ENCODE measurements at places on chromosomes 2 and 18.

DNA sequence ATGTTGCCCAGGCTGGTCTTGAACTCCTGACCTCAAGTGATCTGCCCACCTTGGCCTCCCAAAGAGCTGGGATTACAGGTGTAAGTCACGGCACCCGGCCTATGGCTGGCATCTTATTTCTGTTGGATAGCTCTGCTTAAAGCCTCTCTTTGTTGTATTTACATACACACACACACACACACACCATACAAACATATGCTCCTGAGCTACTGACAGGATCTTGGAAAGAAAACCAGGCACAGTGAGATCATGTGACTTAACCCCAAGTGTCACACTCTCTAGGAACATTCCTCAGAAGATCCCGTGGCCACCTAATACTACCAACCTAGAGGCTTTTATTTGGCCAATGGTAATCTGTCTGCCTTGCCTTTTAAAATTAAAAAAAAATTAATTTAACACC, 85.1 kb upstream of the HAAO start:
- DNase-seq = no peak

- no peak for DNase-seq
Observed at GRCh38 chr2:118835746-118836410, 11.6 kb downstream of the EN1 start.

- no peak for DNase-seq
Observed at GRCh38 chr2:201128933-201129505, 13.1 kb downstream of the CFLAR start.

GRCh38 chr2:108325756-108326155, 37.1 kb downstream of the SULT1C2 start:
- DNase-seq = no peak

DNA sequence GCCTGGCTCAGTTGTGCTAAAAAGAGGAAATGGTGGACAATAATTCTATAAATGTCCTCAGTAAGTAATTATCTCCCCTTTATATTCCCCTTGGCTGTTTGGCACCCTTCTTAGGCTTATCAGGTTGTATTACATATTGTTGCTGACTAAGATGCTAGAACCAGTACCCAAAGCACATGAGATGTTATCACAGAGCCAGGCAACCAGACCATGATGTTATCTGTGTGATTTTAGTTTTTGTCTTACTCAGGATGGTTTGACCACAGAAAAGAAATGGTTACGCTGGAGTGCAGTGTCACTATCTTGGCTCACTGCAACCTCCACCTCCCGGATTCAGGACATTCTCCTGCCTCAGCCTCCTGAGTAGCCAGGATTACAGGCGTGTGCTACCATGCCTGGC, 15.2 kb downstream of the R3HDM1 start:
- no peak for DNase-seq

DNA sequence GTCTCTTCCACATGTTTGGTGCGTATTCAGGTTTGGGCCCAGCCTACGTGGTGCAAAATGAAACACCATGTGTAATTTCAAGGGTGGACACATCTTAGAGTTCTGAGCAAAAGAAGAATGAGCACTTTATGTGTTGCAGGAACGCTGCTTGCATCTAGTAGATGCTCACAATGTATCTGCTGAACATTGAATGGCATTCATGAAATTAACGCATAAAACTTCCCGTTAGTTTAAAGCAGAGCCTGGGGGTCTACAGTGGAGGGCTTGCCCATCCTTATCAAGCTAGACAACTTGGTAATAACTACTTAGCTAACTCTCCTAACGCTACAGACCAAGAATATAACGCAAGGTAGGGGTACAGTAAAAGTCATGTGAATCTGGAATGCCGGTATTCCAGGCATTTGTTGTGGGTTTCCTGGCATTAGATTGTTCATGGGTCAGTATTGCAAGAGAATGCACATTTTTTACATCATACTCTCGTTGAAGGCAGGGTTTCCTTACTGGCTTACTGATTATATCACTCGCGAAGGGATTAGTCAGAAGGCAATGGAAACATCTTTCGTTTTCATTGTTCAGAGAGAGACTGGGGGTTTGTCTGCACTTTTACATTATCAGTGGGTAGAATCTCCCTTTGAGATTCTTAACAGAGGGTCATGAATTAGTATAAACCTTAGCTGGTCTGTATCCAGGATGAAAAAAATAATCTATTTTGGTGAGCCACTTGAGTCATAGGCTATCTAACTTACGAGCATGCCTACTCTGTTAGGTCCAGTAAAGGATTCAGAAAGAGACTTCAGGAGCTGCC, 229.5 kb upstream of the EPAS1 start:
- DNase-seq = no peak

GRCh38 chr2:63093502-63093901, 42.9 kb downstream of the OTX1 start:
- DNase-seq = no peak

- DNase-seq = peak; percentile 43
Observed at GRCh38 chr2:77270433-77270832, 251.7 kb downstream of the LRRTM4 start.

DNA sequence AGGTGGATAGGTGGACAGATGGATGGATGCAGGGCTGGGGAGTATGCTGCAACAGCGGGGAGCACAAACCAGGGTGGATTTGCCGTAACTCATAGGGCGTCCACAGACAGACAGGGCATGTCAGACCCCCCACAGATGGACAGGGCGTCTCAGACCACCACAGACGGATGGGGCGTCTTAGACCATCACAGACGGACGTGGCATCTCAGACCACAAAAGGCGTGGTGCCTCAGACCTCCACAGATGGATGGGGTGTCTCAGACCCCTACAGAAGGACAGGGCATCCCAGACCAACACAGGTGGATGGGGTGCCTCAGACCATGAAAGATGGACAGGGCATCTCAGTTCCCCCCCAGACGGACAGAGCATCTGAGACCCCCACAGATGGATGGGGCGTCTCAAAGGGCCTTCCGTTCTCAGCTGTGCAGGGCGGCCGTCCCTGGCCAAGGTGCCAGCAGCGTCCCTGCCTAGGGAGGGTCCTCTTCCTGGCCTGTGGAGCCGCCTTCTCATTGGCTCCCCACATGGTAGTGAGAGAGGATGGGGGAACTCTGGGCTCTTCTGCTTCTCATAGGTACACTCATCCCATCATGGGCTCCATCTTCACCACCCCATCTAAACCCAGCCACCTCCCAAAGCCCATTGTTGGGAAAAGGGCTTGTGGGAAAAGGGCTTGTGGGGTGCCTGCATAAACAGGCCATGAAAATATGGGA, 2.1 kb downstream of the ANKMY1 start:
- DNase-seq = no peak

DNA sequence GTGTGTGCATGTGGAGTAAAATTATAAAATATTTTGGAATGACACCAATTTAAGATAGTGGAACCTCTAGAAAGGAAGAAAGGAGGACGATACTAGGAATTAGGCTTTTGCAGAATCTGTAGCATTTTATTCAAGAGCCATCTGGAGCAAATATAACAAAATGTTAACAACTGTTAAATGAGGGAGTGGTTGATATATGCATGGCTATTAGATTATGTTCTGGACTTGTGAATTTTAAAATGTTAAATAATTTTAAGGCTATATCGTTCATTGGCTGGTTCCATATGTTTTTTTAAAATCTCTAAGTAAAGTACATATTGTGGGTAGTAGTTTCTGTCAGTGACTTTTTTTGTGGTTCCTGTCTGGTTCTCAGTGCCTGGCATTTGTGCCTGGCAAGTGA, 123.2 kb downstream of the PKP4 start:
- no peak for DNase-seq

DNA sequence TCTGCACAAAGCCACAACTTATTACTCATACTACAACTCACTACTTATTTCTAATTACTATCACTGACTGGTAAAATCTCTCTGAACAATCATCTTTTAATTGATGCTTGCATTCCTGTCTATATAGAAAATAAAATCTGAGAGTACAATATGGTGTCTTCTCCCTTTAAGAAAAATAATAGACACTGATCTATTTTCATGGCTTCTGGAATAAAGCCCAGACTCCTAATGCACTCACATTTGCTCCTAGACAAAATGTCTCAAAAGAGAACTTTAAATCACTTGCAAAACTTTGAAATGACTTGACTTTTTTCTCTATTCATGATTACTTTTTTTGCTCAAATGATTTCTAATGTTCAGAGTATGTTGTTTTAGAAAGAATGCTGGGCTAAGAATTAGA, 28.7 kb downstream of the ESCO1 start:
- DNase-seq = no peak

DNA sequence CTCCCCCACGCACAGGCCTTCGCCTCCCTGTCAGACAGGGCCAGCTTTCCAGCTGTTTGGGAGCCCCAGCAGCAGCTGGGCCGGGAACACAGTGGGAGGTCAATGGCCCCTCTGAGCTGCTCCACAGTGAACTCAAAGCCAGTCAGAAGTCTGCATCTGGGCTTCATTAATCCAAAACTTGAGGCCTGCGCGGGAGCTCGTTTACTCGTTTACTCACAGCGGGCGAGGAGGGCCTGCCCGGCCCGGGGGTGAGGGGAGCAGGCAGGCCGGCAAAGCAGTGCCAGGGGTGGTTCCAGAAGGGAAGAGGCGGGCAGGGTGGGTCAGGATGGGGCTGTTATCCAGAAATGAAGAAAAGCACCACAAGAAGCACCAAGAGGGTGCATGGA, 36.8 kb upstream of the SEMA4C start:
- no peak for DNase-seq

GRCh38 chr2:88913280-88913679, 221.8 kb downstream of the RPIA start:
- no peak for DNase-seq

GRCh38 chr2:72325592-72326422, 178.1 kb upstream of the CYP26B1 start:
- no peak for DNase-seq

DNA sequence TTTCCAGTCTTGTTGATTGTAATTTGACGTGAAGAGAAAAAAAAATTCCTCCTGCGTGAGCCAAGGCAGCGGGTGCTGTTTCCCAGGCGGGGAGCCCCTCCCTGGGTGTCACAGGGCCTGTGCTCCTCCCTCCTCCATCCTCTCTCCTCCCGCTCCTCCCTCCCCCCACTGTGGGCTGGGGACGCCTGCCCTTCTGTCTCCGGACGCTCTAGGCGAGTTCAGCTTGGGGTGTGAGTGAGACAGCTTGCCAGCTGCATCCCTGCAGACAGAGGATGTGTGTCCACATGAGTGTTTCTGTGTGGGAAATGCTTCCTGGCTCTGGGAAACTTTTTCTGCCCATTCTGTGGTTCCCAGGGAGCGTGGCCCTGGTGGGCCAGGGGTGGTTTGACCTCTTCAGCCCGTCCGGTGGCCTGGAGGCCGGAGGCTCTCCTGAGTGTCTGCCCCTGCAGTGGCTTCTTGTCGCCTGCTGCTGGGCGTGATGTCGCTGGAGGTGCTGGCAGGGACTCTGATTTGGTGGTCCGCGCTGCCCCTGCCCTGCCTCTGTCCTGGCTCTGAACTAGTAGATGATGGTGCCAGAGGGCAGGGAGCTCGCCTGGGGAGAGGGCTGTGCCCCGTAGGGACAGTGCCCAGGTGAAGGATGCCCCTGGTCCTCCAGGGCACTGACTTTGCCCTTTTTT, 96.4 kb downstream of the USP40 start:
- DNase-seq = no peak

DNA sequence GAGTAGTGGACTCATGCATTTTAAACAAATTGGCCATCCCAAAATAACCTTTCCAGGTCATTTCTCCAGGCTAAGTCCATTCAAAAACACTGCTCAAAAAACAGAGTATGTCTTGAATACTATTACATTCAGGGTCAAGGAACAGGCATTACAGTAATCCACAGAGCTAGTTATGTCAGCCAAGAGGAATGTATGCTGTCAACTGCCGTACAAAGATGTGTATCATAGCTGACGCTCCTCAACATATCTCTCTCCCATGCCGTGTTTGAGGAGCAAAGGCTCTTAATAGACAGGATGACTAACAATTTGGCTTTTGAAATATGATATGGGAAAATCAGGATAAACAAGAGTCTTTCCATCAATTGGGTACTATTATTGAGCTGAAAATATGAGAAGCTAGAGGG, 68.8 kb upstream of the KCTD1 start:
- peak; percentile 88 for DNase-seq

GRCh38 chr2:150075831-150076230, 411.6 kb downstream of the RND3 start:
- no peak for DNase-seq

DNA sequence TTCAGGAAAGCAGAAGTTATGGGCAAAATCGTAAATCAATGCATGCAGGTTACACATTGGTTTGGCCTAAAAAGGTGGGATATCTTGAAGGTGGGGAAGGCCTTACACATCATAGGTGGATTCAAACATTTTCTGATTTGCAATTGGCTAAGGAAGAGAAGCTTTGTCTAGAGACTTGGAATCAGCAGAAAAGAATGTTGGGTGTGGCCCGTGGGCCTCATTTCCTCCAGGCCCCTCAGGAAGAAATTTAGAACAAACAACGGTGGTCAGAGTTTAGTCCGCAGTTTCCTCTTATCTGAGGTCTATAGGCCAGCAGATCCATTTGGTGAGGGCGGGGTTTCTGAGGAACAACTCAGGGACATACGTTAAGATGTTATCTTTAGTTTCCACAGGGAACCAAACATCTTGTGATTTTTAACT, 50.9 kb upstream of the AFF3 start:
- no peak for DNase-seq

- no peak for DNase-seq
Observed at GRCh38 chr2:138677221-138677620, 103.0 kb downstream of the NXPH2 start.

GRCh38 chr2:42270757-42271156, 90.3 kb downstream of the COX7A2L start:
- no peak for DNase-seq

DNA sequence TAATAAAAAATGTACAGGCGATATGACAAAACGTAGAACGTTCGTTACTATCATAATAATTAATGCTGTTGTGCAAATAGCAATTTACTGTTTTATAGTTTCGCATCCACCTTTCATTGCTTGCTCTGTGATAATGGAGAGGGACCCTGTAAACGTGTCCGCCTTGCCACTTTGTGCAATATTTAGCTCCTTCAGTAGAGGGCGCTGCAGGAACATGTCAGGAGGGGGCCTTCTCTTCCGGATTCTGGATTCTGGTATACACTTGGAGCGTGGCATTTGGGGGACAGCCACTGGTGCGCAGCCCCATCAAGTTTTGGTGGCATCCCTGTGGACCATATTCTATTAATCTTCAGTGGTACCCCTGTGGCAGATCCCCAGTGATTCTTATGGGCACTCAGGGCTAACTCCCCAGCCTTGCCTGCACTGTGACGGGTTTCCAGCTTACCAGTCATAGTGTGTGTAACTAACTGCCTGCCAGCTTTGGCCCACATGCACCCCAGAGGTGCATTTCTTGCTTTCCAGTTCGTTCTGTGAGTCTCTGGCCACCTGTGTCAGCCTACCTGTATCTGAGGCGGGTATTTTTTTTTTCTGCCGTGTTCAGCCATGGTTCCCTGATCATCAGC, 140.3 kb downstream of the CYRIA start:
- DNase-seq = no peak

- no peak for DNase-seq
Observed at GRCh38 chr18:70220628-70221027, 15.1 kb upstream of the RTTN start.

GRCh38 chr2:234772733-234773060, 179.1 kb upstream of the SH3BP4 start:
- no peak for DNase-seq

DNA sequence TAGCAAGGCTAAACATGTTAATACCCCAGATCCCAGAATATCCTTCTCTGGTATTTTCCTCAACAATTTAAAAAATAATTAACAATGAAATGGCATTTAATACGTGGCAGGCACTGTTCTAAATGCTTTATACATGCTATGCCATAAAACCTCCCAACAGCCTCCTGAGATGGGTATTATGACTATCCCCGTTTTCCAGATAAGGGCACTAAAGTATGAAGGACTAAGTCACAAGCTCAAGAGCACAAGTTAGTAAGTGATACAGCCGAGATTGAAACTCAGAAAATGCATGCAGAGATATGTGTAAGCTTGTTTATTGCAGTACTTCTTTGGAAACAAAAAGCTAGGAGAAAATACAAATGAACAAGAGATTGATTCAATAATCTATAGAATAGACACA, 8.0 kb downstream of the ABCB11 start:
- no peak for DNase-seq

Measured in epithelial cell of prostate (primary cell).